ENCODE measurements at places on chromosomes 16 and 17.
A peak's percentile ranks its signal among the peaks of the same experiment; 100 is the strongest.

- no peak for DNase-seq
Measured at GRCh38 chr17:81419886-81420768, 24.9 kb downstream of the BAHCC1 start.

- DNase-seq = peak; percentile 8
Measured at GRCh38 chr16:77788181-77789084, at the start of gene VAT1L. TSS of gene VAT1L (plus strand) at chr16:77788564. CDS start at chr16:77788683, 119 bp downstream.

DNA sequence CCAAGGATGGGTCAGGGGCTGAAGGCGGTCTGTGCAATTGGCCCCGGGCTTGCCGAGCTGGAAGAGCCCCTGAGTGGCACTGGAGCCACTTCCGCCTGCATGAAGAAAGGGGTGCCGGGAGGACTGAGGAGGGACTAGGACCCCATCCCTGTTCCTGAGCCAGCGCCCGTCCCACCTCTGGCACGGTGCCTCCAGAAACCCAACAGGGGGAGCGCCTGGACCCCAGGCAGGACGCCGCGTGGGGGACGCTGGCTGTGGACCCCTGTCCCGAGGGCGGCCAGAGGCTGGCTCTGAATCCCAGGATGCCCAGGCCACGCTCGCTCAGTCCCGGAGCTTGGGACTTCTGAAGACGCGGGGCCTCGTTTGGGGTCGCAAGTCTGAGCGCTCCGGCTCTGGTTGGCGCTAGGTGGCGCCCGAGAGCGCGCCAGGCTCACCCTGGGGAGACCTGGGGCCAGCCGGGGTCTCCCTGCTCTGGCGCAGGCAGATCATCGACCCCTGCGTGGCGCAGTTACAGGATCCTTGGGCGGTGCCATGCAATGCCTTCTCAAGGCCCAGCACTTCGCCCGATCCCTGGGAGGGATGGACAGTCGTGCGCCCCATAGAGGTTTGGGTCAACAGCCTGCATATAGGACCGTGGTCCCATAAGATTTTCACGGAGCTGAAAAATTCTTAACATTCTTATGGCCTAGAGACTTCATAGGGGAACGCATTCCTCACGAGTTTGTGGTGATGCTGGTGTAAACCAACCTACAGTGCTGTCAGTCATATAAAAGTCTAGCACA lies 58.5 kb upstream of the CREBBP start:
- DNase-seq = peak; percentile 88

- DNase-seq = no peak
Measured at GRCh38 chr17:2635675-2636074, 42.2 kb downstream of the PAFAH1B1 start.

- no peak for DNase-seq
Measured at GRCh38 chr17:28686296-28686695, 24.3 kb downstream of the SUPT6H start.

DNA sequence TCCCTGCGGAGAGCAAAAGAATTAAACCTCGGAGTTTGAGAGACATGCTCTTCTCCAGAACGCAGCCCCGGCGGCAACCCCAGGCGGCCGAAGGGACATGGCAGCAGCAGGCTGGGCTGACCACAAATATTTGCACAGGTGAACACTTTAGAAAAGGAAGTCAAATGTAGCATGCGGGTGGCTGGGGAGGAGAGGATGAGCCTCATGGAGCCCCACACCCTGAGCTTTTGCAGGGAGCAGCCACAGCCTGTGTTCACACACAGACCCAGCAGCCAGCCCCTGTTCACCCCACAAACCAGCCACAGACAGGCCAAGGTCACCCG lies 17.8 kb downstream of the HS3ST6 start:
- no peak for DNase-seq

DNA sequence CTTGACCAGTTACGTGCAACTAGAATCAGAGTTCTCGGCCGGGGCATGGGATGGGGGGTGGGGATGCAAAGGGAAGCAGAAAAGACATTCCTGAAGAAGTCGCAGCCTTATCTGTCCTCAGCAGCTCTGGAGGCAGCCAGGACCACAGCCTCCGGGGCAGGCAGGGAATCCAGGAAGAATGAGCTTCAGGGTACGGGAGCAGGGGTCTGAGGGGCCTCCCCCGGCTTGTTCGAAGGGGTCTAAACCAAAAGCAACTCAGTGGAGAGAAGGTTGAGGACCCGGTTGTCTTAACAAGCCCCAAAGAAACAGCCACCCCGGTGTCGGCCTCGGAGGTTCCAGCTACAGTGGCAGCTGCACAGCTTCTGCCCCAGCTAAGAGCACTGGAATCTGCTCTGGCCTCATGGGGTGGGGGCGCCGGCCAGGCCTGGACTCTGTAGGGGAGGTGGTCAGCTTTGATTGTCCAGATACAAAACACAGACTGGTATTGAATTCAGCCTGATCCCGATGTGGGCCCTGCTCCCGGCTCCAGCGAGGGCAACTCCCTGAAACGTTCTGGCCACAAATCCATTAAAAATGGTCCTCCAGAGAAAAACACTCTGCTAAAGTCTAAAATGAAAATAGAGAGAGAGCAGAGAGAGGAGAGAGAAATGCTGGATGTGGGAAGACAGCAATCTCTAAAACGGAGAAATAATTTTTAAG lies 7.7 kb downstream of the HOXB4 start:
- DNase-seq = no peak
